Activated CD8-positive, alpha-beta memory T cell treated with anti-CD3 and anti-CD28 coated beads for 1 hour (primary cell): ENCODE measurements at places on chromosomes 6 and 20.

DNA sequence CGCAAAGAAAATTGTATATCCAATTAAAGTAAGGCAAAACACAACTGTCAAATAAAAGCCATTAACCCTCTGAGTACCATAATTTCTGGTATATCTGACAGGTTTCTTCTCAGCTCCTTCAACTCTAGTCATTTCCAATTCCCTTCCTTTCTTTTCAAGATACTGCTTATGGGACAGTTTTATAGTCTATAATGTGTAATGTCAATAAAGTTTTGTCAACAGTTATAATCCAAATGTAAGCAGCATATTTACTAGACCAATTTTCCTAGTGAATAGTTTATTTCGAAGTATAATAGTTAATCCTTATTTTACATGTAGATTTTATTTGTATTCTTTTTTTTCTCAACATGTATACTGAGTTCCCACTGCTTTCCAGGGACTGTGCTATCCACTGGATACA lies 1081.8 kb downstream of the EPHA7 start:
- no peak for DNase-seq

- no peak for DNase-seq
Observed at GRCh38 chr6:131210469-131210868, 75.2 kb downstream of the AKAP7 start.

- DNase-seq = no peak
Observed at GRCh38 chr6:140850438-140850837, 1282.3 kb upstream of the GJE1 start.

GRCh38 chr6:33172688-33173534 lies 19.4 kb downstream of the COL11A2 start:
- no peak for DNase-seq

DNA sequence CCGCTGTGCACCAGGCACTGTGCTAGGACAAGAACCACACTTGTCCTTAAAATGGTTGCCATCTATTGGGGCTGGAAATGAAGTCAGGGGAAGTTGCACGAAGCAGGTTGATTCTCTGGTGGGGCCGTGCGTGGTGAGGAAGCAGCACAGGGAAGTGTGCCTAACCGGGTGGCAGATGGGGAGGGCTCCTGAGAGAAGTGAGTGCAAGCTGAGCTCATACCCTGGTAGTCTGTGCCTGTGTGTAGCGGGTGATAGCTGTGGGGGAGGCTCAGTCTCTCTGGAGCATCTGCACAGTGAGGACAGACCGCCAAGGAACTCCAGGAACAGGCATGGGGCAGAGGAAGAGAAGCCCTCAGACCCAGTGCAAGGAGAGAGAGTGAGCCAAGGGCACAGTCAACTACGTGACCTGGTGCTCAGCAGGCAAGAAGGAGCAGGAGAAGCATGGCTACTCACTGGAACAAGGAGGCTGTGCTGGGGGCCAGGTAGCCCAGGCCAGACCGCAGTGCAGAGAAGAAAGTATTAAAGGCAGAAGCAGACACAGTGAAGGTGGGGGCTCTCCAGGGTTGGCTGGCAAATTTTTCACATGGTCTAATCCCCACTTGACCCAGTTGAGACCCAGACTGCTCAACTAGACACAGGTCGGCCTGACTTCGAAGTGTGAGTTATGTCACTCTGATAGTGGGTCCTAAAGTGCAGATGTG lies 155.0 kb downstream of the CDH26 start:
- DNase-seq = no peak
